ENCODE measurements at places on chromosomes 3 and 15. TPM values are rescaled to one million over a fixed set of nuclear protein-coding genes. Genes with fewer than 3 reads are reported as not detected.

DNA sequence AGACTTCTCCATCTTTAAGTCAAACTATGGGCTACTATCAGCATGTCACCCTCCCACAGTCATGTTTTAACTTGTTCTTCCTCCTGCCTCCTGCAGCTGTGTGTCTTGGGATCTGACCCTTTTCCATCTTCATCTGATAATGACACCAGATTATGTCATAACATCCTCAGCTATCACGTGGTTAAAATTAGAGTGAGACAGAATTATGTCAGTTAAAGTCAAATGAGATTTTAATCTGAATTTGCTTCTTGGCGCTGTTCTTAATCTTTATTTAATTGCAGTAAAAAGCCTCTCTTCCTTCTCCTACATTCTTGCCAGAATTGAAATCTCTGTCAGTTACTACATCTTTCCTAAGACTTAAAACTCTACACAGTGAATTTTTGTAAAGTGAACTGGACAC lies 107.2 kb downstream of the ARPP21 start:
- DNase-seq: no peak

- no peak for DNase-seq
These were observed 33.4 kb upstream of the RAD18 start for GRCh38 chr3:8996681-8997121.

WNT5A gene
- 4.0 TPM for polyA plus RNA-seq

EXD1 gene
- polyA plus RNA-seq: 0.02 TPM

HTR3E gene
- polyA plus RNA-seq: not detected

Data from foreskin keratinocyte (primary cell).